ENCODE measurements at places on chromosomes 6 and 20.

- DNase-seq: no peak
Measured at GRCh38 chr6:138673346-138674014, 100.1 kb upstream of the CCDC28A start.

DNA sequence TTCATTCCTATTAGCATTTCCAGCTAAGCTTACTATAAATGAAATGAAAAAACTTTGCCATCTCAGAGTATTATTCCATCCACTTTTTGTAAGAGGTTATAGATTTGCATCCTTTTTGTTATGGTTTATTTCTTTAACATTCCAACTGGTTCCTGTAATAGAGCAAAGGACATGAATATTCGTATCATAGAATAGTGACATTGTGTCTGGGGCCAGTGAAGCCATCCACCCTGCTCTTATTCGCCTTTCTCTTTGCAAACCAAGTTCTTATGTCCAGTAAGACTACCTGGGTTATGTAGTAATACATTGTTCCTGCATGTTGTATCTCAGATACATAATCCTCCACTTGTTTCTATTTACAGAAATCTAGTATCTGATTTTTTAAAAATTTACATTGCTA is 43.1 kb downstream of the DCBLD1 start:
- no peak for DNase-seq

GRCh38 chr6:12291071-12291838 is 1.1 kb downstream of the EDN1 start:
- no peak for DNase-seq

- DNase-seq: no peak
Measured at GRCh38 chr20:958936-959815, 42.9 kb downstream of the RSPO4 start.

DNA sequence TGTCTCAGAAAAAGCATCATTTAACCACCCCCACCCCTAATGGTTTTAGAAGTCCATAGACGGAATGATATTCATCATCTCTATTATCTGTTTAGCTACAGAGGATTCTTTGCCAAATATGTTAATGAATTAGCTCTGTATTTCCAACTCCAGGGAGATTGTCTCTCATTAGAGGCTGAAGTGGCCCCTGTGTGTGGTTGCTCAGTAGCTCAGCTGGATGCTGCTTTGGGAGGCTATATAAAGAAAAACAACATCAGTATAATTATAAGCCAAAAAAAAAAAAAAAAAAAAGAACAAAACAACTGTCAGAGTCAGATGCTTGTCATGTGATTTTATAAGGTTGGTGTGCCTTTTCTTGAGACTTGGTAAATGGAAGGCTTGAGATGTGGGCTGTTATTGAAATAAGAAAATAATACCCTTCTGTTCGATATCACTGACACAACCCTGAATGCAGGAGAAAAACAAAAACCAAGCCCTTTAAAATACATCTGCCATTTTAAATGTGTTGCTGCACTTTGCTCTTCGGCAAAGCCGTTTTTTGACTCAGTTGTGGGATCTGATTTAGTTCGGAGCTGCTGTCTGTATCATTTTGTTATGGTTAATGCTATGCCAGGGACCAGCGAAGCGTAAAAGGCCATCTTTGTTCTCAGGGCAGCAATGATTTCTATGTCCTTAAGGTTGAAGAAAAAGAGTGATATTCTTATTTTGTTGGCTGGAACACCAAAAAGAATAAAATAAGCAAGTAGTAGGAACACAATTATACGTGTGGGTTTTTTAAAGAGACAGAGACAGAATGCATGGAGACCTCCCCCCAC is 422.6 kb downstream of the QKI start:
- no peak for DNase-seq

Measured in stimulated activated CD8-positive, alpha-beta memory T cell treated with anti-CD3 and anti-CD28 coated beads, Interleukin-4, amount 100 ng/mL, for 4 hours (primary cell).